Fibroblast of lung (primary cell): ENCODE measurements at places on chromosomes 6 and 20.

DNA sequence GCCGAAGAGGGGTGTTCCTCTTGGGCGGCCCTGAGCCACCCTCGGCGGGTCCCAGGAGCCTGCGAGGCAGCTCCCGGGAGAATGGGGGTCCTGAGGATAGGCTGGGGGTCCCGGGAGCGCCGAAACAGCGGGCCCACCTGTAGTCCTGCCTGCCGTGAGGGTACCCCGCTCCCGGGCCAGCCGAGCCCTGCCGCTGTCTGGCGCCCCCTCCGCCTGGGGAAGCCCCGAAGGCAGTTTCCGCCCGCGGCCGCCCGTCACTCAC lies 280 bp downstream of the SPATA2 start:
- DNase-seq = no peak

DNA sequence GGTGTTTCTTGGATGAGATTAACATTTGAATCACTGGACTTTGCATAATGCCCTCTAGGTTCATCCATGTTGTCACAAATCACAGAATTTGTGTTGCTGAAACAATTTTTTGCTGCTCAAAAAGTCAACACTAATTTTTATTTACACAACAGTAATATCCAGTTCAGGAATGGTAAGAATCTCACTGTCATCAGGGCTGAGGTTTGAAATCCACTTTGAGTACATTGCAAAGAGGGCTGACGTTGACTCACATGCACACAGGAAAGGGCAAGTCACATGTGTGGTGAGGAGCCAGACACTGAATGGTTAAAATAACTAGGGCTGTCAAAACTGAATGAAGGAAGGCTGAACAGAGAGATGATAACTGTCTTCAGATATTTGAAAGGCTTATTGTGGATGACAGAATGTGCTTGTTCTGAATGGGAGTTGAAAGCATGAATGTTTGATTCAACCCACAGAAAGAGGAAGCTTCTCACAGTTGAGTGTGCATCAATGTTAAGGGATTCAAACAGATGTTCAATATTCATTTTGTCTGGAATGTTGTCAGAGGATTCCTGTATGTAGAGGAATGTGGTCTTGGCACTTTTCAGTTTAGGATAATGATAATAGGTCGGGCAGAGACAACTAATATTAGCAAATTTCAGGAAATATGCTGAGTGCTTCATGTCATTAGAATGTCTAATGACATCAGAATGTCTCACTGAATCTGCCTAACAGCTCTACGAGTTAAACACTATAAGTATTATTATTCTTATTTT lies 3.6 kb upstream of the ADGRG6 start:
- peak; percentile 38 for DNase-seq

- DNase-seq = peak; percentile 81
Observed at GRCh38 chr20:53750827-53751619, 157.4 kb upstream of the ZNF217 start.

DNA sequence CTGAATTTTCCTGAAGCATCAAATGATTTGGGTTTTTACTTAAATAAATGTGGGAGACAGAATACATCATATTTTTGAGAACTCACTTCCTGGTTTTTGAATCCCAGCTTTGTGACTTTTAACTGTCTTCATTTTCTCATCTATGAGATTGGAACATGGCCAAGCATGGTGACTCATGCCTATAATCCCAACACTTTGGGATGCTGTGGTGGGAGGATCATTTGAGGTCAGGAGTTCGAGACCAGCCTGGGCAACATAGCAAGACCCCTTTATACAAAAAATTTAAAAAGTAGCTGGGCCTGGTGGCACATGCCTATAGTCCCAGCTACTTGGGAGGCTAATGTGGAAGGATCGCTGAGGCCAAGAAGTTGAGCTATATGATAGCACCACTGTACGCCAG lies 122.3 kb downstream of the QKI start:
- peak; percentile 47 for DNase-seq

DNA sequence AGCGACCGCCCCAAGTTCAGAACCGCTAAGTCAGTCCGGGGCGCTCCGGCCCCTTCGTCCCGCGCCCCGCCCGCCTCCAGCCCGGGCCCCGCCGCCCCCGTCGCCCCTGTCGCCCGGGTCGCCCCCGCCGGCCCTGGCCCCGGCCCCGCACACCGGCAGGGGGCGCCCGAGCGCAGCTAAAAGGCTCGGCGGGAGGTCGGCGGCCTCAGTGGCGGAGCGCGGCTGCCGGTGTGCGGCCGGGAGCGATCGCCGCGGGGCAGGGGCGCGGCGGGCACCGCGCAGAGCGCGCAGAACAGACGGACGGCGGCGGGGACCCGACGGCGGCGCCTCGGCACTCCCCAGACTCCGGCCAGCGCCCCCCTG lies at the start of gene FNDC1:
FNDC1 (plus strand) TSS at position 208 of the 363 bp plus-strand sequence. CDS start 197 bp downstream, outside the sequence.
- no peak for DNase-seq

DNA sequence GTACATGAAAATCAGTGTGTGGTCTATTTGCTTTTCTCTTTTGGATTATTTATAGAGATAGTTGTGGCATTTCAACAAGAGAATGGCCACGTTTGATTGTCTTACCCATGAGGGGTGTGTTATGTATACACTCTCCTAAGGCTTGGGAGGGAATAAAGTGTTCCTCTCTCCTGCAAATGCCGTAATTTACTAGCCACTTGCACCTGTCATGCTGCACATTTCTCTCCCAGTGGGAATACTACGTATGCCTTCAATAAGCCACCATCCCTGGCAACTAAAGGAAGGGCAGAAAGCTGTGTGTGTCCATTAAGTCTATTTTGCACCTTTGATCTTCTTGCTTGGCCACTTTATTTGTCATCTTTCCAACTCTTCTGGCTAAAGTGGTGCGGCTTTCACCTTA lies 541.2 kb downstream of the QKI start:
- no peak for DNase-seq

- no peak for DNase-seq
Observed at GRCh38 chr20:40633123-40633850, 55.7 kb downstream of the MAFB start.

DNA sequence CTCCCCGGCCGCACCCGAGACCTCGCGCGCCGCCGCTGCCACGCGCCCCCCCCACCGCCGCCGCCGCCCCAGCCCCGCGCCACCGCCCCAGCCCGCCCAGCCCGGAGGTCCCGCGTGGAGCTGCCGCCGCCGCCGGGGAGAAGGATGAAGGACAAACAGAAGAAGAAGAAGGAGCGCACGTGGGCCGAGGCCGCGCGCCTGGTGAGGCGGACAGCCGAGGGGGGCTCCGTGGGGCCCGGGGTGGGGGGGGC lies 426 bp downstream of the ASXL1 start:
- DNase-seq = no peak

GRCh38 chr6:51585264-51585663 lies 502.1 kb downstream of the PKHD1 start:
- DNase-seq = no peak

DNA sequence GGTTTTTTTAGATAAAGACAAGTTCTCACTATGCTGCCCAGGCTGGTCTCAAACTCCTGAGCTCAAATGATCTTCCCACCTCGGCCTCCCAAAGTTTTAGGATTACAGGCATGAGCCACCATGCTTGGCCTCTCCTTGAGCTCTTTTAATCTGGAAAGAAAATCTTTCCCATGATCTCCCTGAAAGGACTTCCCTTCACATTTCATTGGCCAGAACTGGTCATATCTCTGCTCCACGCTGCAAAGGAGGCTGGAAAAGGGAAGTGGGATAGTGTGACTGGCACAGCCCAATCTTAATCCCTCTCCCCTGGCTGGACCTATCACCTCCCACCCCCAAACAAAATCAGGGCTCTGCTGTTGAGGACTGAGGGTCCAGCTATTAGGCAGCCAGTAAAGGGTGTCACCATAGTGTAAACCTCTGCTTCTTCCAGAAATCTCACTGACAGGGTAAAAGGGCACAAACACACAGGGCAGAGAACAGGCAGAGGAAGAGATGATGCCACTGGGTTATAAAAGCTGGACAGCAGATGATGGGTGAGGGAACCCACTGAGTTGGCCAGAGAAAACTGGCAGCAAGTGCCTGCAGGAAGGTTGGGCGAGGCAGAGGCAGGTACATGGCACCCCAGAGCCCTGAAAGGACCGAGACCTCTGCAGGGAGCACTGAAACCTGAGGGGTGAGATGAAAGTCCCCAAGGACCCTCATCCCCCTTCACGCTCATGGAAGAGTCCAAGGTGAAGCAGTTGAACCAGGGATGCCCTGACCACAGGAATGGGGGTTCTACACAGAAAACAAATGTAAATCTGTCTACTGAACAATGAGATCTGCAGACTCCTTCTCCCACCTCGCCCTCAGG lies 83.1 kb upstream of the PTPN1 start:
- no peak for DNase-seq

DNA sequence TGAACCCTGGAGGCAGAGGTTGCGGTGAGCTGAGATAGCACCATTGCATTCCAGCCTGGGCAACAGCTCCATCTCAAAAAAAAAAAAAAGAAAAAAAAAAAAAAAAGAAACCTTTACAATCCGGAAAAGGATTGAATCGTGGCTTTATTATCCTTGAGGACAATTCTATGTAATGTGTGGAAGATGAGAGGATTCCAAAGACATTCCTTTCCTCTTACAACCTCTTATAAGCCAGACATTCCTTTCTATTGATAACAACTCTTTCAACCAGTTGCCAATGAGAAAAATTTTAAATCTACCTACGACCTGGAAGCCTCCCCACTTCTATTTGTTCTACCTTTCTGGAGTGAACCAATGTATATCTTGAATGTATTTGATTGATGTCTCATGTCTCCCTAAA lies 91.2 kb upstream of the EEF1E1 start:
- DNase-seq = peak; percentile 75

- DNase-seq = no peak
Observed at GRCh38 chr6:13284646-13285045, 43.7 kb downstream of the TBC1D7 start.

GRCh38 chr6:12580290-12580689 lies 136.3 kb upstream of the PHACTR1 start:
- peak; percentile 77 for DNase-seq
